ENCODE measurements at places on chromosomes 2 and 18. TPM values are rescaled to one million over a fixed set of nuclear protein-coding genes. Genes with fewer than 3 reads are reported as not detected.

The PDCD1 gene
- not detected for total RNA-seq

The HOXD12 gene
- 0.76 TPM for total RNA-seq

The ITGA4 gene
- 4.6 TPM for total RNA-seq

The HADHA gene
- total RNA-seq: 125 TPM

The POTEE gene
- total RNA-seq: 0.14 TPM

The FAM210A gene
- 20.7 TPM for total RNA-seq

The IL1F10 gene
- not detected for total RNA-seq

The SLC5A7 gene
- total RNA-seq: not detected

The LYPD1 gene
- not detected for total RNA-seq

The KIDINS220 gene
- 54.1 TPM for total RNA-seq

The HIBCH gene
- total RNA-seq: 30.5 TPM

The LRATD1 gene
- total RNA-seq: 10.2 TPM

The MALL gene
- total RNA-seq: 0.59 TPM

The PSD4 gene
- 10.8 TPM for total RNA-seq

The SLC20A1 gene
- 11.5 TPM for total RNA-seq

The DNMT3A gene
- 95.8 TPM for total RNA-seq

All from uterus (tissue), 4 donors.